NCI-H187 (cell line): ENCODE measurements at places on chromosomes 4 and X.

- no peak for DNase-seq
Observed at GRCh38 chr4:10753336-10753735, 68.8 kb upstream of the CLNK start.

GRCh38 chr4:185470501-185471195 lies 885 bp downstream of the CCDC110 start:
- peak; percentile 40 for DNase-seq

DNA sequence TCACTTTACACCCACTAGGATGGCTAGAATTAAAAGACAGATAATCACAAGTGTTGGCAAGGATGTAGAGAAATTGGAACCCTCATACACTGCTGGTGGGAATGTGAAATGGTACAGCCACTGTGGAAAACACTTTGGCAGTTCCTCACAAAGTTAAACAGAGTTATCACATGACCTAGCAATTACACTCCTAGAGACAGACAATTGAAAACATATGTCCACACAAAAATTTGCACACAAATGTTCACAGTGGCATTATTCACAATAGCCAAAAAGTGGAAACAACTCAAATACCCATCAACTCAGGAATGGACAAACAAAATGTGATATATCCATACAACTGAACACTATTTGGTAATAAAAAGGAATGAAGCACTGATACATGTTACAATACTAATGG lies 5.7 kb downstream of the ZNF280C start:
- DNase-seq, result no peak

DNA sequence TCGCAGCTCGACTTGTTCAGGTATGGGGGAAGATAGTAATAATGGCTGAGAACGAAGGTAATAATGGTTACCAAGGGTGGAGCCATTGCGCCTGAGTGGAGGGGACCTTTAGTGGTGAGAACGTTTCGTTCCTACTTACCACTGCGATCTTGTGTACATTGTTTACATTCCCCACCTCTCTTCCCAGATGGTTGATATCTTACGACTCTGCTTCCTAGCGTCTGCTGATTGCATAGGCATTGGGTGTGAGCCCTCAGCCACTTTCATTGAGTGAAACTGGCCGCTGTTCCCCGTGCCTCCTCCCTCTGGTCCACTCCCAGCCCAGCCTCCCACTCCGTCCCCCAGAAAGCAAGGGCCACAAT lies 850 bp downstream of the IGBP1 start:
- no peak for DNase-seq

DNA sequence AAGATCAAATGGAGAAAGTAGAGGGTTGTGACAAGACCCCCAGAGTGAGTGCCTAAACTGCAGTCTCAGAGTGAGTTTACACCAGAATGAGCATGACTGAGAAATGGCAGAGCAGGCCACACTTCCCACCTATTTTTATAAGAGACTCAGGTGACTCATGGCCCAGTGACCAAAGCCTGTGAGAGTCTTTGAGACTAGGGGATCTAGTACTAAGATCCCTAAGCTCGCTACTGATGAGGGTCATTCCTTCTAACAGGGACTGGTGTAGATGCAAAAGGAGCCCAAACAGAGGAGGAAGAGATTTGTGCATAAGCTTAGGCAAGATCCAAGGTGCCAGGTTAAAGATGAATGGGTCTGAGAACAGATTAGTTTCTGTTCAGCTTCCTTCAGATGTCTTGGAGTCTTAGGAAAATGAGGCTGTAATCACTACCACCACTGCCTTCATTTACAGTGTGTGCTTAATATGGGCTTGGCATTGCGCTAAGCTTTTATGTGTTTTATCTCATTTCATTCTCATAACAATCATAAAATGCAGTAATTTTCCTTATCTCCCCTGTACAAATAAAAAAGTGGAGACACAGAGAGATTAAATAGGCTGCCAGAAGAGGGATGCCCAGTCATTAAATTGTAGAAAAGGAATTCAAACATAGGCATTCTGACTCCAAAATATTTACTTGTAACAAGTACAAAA lies 62.8 kb downstream of the RWDD4 start:
- no peak for DNase-seq

GRCh38 chr4:184648054-184648312 lies 1.3 kb downstream of the CASP3 start:
- DNase-seq, result no peak

DNA sequence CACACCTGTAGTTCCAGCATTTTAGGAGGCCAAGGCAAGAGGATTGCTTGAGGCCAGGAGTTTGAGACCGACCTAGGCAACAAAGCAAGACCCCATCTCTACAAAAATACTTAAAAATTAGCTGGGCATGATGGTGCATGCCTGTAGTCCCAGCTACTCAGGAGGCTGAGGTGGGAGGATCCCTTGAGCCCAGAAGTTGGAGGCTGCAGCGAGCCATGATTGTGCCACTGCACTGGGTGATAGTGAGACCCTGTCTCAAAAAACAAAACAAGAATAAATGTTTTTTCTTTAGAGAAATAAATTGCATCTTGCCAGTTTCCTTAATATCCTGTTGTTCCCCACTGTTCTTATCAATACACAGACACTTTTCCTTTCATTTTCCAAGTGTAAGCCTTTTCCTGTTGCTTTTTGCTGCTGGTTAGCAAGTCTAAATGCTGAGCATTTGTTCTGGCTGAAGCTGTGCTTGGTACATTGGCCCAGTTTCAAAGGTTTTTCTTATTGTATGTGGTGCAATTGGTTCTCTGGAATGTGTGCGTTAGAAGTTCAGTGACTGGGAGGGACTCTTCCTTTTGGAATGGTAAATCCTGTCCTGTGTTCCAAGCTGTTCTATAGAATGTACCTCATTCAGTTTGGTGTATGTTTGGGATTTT lies 98.2 kb downstream of the AFF1 start:
- DNase-seq, result no peak

GRCh38 chr4:40490481-40490880 lies 139.2 kb downstream of the RBM47 start:
- no peak for DNase-seq

- no peak for DNase-seq
Observed at GRCh38 chrX:30151964-30152363, 63.4 kb upstream of the MAGEB2 start.

- no peak for DNase-seq
Observed at GRCh38 chr4:173990126-173990868, 293.2 kb downstream of the FBXO8 start.

GRCh38 chrX:14673764-14674163 lies 144.4 kb downstream of the GLRA2 start:
- DNase-seq, result no peak

GRCh38 chr4:88807499-88807898 lies 109.9 kb upstream of the NAP1L5 start:
- DNase-seq, result no peak

DNA sequence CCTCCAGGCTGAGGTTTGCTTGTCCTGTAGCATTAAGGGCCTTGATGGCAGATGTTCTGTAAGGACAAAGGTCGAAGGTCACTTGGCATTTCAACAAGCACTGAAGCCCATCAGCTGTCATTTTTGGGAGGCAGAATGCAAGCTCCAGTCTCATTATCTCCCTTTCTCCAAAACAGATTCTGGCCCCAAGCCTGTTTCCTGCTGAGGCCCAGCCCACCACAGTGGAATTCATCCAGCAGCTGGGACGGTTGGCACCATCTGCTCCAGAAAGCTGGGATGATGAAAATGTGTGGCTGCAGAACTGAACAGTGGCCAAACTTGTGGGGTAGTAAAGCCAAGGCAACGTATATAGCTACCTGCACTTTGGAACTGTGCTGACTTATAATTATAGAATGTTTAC lies 17.7 kb upstream of the PPEF2 start:
- no peak for DNase-seq

GRCh38 chr4:125780747-125781146 lies 466.0 kb downstream of the FAT4 start:
- no peak for DNase-seq

- no peak for DNase-seq
Observed at GRCh38 chrX:24468245-24468644, 3.2 kb downstream of the PDK3 start.

DNA sequence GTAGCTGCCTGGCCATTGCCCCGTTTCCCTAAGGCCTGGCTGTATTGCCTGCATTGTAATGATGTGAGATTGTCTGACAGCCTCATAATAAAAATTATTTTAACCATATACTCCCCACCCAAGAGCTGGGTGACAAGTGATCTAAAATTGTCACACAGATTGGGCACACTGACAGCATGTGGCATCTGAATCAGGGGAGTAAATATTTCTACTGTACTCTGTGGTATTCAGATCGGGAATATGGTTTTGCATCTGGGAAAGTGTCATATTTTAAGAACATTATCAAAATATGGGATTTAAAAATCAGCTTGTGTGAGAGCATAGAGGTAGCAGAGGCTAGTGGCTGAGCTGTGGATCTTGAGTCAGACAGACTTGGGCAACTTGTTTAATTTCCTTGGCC lies 135.8 kb upstream of the PDLIM3 start:
- no peak for DNase-seq

DNA sequence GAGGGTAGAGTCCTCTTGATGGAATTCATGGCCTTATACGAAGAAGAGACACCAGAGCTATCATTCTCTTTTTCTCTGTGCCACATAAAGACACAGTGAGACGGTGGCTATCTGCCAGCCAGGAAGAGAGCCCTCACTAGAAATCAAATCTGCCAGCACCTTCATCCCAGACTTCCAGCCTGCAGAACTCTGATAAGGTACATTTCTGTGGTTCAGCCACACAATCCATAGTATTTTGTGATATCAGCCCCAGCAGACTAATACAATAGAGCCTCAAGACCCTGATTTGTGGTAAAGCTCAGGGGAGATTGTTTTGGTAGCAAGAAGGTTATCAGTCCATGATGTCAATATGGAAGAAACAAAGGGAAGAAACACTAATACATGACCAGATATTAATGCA lies 1213.2 kb downstream of the NLGN4X start:
- no peak for DNase-seq

- no peak for DNase-seq
Observed at GRCh38 chrX:69968950-69969349, 80.8 kb downstream of the AWAT2 start.

DNA sequence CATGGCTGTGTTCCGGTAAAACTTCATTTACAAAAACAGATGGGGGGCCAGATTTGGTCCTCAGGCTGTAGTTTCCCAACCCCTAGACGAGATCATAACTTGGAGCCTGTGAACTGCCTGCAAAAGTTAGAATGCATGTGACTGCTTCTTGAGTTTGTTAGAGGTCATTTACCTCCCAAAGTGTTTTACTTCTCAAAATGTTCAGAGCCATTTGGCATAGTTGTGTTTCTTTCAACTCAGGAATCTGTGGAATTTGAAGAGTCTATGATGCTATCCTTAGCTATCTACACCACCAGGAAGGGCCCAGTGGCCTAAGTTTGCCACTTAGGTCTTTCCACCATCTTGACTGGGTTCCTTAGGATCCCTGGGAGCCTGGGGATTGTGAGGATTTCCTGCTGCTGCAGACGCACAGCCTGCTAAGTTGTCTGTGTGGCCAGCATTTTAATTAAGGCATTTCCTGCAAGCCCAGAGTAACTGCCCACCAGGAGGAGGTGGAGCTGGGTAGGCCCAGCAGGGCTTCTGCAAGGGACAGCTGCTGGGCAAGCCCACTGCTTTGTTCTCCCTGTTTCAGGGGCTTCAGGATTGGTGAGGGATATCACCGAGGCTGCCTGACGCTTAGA lies 53.1 kb downstream of the CCNI start:
- DNase-seq, result no peak
